Vagina (tissue), 2 donors: ENCODE measurements at places on chromosomes 1 and 21.

DNA sequence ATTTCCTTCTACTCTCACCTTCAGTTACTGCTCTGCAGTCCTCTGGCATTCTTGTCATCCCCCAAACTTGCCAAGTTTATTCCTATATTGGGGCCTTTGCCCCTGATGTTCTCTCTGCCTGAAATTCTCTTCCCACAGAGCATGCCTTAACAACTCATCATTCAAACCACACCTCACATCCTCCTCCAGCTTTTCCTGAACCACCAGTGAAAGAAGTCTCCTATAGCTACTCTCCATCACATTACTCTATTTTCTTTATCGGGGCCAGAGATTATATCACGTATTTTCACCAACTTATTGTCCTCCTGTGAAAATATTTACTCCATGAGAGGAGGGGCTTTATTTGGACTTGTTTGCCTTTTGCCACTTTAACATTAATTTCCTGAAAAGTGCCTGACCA lies 32.1 kb downstream of the EXTL2 start:
- no peak for DNase-seq

DNA sequence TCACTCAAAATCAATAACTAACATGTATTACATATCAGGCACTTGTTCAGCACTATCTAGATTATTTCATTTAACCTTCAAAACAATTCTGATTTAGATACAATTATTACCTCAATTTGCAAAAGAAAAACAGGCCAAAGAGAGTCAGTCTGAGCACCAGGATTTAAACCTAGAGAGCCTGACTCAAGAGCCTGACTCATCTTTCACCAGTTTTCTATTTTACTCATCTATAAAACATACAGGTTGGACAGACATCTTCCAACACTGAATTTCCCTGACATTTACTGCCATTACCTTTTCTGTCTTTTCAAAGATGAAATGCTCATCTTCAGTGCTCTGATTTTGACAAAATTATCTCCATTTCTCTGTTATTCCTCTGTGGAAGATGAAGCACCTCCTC lies 116.5 kb downstream of the MRPL39 start:
- DNase-seq: no peak

DNA sequence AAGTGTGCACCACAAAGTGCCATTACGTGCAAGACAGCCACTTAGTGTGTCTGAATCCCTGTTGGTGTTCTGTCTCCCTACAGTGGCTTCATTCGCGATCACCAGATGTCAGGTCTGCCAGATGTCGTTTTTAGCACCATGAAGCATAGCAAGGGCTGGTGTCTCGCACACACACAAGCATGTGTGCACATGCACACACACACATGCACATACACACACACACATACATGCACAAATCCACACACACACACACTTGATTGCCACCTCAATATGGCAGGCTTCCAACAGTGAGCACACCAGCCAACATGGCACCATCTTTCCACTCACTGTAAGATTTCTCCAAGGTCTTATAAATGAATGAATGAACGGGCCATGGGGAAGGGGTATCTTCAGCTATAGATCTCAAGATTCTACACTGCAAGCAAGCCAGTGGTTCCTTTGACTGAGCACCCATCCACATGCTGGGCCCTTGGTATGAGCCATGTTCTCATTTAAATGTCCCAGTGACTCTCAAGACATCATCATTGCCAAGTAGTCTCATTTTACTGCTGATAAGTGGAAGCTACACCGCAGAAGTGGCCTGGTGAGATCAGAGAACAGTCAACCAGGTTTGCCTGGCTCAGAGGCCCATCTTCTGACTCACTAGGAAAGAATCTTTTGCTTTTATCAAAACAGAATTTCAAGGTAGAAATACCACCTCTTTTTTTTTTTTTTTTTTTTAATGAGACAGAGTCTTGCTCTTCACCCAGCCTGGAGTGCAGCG lies 84.9 kb downstream of the SIM2 start:
- no peak for DNase-seq

- peak; percentile 77 for DNase-seq
Observed at GRCh38 chr1:37152491-37152890, 118.2 kb upstream of the GRIK3 start.

DNA sequence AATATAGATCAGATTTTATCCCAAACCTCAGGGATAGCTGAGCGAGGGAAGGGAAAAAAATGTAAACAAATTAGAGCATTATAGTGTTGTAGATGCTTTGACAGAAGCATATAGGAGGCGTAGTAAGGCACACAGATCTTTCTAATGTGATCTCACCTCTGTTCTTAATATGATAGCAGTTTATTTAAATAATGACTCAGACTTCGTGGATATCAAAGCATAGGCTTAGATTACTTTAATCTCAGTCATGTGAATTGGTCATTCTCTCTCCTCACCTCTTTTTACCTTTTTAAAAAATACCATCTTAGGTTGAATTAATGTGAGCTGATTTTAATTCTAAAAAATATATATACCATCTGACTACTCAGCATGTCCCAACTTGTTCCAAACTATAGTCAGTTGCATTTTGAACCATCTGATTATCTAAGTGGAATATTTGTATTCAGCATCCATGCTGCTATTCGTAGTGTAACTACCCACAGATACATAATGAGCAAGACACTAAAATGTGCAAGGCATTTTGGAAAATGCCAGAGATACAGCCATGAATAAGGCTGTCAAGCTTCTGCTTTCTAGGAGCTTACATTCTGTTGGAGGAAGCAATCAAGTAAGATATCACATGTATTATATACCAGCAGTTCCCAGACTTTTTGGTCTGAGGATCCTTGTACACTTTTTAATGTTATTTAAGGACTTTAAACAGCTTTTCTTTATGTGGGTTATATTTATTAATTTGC lies 76.7 kb downstream of the OSBPL9 start:
- no peak for DNase-seq
